ENCODE measurements at places on chromosomes 13 and 19. TPM values are rescaled to one million over a fixed set of nuclear protein-coding genes. Genes with fewer than 3 reads are reported as not detected.

The ZNF331 gene
- 25.8 TPM for total RNA-seq

The KLK6 gene
- 1.1 TPM for total RNA-seq

The LGALS7B gene
- total RNA-seq, result 9.8 TPM

DNA sequence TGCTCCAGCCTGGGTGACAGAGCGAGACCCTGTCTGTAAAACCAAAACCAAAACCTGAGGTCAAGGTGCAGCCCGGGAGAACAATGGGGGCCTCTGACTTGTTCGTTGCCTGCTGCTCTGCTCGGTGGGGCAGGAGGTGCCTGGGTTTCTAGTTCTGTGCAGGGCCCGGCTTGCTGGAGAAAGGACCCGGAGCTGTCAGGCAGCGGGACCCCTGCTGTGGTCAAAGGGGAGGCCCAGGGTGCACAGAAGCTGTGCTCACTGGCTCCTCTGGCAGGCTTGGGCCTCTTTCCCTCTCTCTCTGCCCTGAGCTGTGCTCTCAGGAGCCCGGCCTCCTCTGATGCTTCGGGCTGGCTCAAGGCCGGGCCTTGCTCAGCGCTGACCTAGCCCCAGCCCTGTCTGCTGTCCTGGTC, 3.5 kb downstream of the LRP3 start:
- no peak for ATAC-seq

- ATAC-seq, result no peak
Measured at GRCh38 chr19:33300894-33301143, 1.5 kb downstream of the CEBPA start.

- ATAC-seq, result no peak
Measured at GRCh38 chr13:72986197-72986596, 72.6 kb upstream of the KLF5 start.

DNA sequence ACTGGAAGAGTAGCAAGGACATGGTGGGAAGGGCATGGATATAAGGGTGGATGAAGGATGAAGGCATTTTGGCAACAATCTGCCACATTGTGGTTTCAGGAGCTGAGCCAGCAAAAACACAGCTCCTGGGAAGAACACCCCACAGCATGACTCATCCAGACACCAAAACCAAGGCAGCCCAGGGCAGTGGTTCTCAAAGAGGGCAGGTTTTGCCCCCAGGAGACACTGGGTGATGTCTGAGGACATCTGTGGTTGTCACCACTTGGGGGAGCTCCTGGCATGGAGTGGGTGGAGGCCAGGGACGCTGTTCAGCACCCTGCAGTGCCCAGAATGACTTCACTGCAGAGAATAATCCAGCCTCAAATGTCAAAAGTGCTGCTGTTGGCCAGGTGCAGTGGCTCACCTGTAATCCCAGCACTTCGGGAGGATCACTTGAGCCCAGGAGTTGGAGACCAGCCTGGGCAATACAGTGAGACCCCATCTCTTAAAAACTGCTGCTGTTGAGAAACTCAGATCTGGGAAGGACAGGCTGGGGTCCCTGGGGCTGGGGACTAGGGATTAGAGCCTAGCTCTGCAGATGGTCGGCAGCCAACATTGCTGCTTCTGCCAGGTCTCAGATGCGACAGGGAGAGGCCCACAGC, 16.1 kb downstream of the ZFR2 start:
- ATAC-seq, result no peak

DNA sequence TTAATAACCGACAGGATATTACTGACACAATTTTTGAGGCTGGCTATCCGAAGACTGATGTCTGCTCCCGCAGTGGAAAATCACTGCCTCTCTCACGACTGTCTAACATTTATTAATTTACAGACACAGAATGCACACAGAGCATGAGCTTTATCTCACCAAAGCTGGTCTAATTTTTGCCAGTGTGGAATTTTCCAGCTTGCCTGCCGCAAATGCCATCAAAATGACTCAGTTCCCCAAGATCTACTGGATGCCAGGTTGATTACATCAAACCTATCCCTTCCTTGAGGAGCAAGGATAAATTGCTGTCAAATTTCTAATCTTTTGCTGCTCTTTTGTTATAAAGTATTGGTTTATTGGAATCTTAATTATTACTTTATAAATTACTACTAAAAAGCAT, 1775.1 kb upstream of the PCDH20 start:
- no peak for ATAC-seq

DNA sequence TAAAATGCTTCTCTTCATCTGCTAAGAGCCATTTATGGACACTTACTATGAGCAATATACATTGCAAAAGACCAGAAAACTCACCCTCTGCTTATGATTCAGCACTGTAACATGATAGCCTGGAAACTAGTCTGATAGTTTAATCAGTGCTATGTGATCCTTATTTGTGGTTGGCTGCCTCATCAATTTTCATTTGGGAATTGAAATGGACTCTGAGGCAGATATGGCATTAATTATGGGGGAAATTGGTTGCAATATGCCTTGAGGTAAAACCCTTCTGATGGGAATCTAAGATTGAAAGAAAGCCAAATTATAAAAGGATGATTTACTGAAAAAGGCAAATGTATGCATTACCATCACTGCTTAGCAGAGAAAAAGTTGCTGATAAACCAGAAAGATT, 33.5 kb downstream of the FAM216B start:
- no peak for ATAC-seq

- ATAC-seq, result no peak
Measured at GRCh38 chr19:32814624-32815023, 54.9 kb downstream of the SLC7A9 start.

GRCh38 chr19:45952686-45953505, 20.8 kb downstream of the NOVA2 start:
- no peak for ATAC-seq

- ATAC-seq, result no peak
Measured at GRCh38 chr19:40807147-40808020, 8.4 kb downstream of the EGLN2 start.

DNA sequence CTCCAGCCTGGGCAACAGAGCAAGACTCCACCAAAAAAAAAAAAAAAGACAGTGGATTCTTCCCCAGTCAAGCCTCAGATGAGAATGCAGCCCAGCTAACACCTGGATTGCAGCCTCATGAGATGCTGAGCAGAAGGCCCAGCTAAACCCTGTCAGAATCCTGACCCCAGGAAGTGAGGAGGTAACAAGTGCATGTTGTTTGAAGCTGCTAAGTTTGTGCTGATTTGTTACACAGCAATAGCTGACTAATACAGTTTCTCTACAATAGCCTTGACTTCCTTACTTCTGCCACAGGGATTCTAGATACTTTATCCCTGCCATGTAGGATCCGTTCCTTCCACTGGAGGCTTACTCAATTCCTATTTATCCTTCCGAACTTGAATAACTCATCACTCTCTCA, 20.5 kb downstream of the TMPRSS9 start:
- no peak for ATAC-seq

- ATAC-seq, result no peak
Measured at GRCh38 chr19:45471111-45471930, 3.5 kb downstream of the FOSB start.

DNA sequence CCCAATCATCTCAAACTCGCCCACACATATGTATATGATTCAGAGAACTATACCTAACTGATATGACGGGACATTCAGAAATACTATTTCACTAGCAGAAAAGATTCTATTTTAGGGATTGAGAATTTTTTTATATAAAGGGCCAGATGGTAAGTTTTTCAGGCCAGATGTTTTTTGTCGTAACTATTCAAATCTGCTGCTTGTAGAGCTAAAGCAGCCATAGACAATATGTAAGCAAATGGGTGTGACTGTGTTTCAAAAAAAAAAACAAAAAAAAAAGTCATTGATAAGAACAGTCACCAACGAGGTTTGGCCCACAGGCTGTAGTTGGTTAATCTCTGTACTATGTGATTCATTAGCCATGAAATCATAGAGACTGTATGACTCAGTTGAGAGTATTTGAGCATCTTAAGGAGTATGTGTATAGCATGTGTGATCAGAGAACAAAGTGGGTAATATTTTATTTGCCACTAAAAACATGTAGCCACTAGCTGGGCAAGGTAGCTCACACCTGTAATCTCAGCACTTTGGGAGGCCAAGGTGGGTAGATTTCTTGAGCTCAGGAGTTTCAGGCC, 2724.7 kb downstream of the PCDH9 start:
- ATAC-seq, result no peak

DNA sequence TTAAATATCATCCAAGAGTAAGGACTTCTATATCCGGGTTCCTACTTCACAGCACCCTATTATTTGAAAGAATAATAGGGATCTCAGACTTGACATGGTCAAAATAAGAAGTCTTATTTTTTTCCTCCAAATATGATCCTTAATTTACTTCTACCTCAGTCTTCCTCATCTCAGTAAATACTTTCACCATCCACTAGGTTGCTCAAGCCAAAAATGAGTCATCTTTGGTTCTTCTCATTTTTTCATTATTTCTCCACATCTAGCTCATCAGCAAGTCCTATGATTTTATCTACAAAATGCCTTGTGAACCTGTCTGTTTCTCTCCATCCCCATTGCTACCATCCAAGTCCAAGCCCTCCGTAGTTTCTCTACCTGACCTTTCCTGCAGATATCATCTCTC, 121.9 kb upstream of the GJB6 start:
- no peak for ATAC-seq

GRCh38 chr13:39496506-39496905, 106.5 kb downstream of the LHFPL6 start:
- ATAC-seq, result no peak

GRCh38 chr19:21335721-21336120, 6.5 kb upstream of the ZNF708 start:
- ATAC-seq, result no peak

- ATAC-seq, result no peak
Measured at GRCh38 chr19:336067-336614, 8.5 kb downstream of the MIER2 start.

- ATAC-seq, result no peak
Measured at GRCh38 chr13:27151798-27152599, 19.6 kb downstream of the USP12 start.

DNA sequence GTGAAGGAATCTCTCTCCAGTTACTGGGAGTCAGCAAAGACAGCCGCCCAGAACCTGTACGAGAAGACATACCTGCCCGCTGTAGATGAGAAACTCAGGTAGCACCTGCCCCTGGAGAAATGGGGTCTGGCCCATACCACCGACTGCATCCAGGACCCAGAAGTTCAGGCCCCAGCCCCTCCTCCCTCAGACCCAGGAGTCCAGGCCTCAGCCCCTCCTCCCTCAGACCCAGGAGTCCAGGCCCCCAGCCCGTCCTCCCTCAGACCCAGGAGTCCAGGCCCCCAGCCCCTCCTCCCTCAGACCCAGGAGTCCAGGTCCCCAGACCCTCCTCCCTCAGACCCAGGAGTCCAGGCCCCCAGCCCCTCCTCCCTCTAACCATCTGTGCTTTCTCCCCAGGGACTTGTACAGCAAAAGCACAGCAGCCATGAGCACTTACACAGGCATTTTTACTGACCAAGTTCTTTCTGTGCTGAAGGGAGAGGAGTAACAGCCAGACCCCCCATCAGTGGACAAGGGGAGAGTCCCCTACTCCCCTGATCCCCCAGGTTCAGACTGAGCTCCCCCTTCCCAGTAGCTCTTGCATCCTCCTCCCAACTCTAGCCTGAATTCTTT, 3.0 kb downstream of the APOC2 start:
- no peak for ATAC-seq
